ENCODE measurements at places on chromosomes 11 and 22.
A peak's percentile ranks its signal among the peaks of the same experiment; 100 is the strongest.

DNA sequence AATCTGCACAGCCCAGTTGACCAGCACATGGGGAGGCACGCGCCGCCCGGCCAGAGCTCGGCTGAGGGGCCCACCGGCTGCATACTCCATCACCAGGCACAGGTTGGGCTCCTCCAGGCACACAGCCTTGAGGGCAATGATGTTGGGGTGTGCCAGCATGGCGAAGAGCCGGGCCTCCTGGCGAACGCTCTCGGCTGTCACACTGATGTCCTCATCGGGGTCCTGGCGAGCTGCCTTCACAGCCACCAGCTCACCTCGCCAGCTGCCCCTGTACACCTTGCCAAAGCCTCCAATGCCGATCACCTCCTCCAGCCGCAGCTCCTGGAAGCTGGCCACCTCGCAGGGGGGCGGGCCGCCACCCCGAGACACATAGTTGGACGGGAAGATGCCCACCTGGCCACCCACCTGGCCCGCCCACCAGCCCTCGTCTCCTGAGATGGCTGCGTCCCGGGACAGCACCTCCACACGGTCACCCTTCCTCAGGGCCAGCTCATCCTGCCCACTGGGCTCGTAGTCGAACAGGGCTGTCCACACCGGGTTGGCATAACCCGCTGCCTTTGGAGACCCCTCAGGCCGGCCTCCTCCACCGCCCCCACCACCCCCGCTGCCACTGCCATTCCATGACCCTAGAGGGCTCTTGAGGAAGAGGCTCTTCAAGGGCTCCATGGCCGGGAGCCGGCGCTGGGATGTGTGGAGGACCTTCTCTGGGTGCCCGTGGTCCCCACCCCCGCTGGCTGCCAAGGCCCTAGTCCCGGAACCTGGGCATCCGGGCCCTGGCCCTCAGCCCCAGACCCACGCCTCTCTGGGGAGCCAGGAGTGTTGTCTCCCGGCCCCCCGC lies 711 bp downstream of the MAP3K11 start:
- no peaks in the 10 kb centered on the region for H3K36me3 ChIP-seq
- peak overlapping the region; percentile 69 for H3K4me3 ChIP-seq
- H3K27me3 ChIP-seq = no peaks in the 10 kb centered on the region
- H3K27ac ChIP-seq = peak overlapping the region; percentile 77
- peaks cover 12% of the 10 kb centered on the region for H3K4me1 ChIP-seq

- H3K4me3 ChIP-seq = no peak overlapping the region
- no peaks in the 10 kb centered on the region for H3K4me1 ChIP-seq
- DNase-seq = no peak
- H3K27ac ChIP-seq = no peak overlapping the region
- H3K27me3 ChIP-seq = no peaks in the 10 kb centered on the region
- H3K36me3 ChIP-seq = no peaks in the 10 kb centered on the region
Observed at GRCh38 chr22:19579115-19579811, 55.1 kb upstream of the CLDN5 start.

GRCh38 chr11:97739932-97740800 lies 1280.6 kb upstream of the CNTN5 start:
- H3K27me3 ChIP-seq = no peaks in the 10 kb centered on the region
- H3K36me3 ChIP-seq = no peaks in the 10 kb centered on the region
- no peak overlapping the region for H3K27ac ChIP-seq
- DNase-seq = peak; percentile 94
- H3K4me1 ChIP-seq = no peaks in the 10 kb centered on the region

- peaks cover 19% of the 10 kb centered on the region for H3K4me1 ChIP-seq
- no peak overlapping the region for H3K27ac ChIP-seq
- no peaks in the 10 kb centered on the region for H3K36me3 ChIP-seq
- DNase-seq = no peak
- H3K27me3 ChIP-seq = no peaks in the 10 kb centered on the region
- H3K4me3 ChIP-seq = no peak overlapping the region
Observed at GRCh38 chr11:68142028-68142412, 20.8 kb upstream of the CHKA start.

- DNase-seq = no peak
- no peak overlapping the region for H3K4me3 ChIP-seq
- no peaks in the 10 kb centered on the region for H3K36me3 ChIP-seq
- H3K27me3 ChIP-seq = peaks cover 89% of the 10 kb centered on the region
- no peak overlapping the region for H3K27ac ChIP-seq
Observed at GRCh38 chr11:129352676-129353075, 23.0 kb upstream of the BARX2 start.

GRCh38 chr22:25091458-25091857 lies 108.2 kb upstream of the CRYBB3 start:
- no peaks in the 10 kb centered on the region for H3K4me1 ChIP-seq
- no peak overlapping the region for H3K4me3 ChIP-seq
- H3K27me3 ChIP-seq = no peaks in the 10 kb centered on the region
- no peaks in the 10 kb centered on the region for H3K36me3 ChIP-seq
- no peak for DNase-seq

DNA sequence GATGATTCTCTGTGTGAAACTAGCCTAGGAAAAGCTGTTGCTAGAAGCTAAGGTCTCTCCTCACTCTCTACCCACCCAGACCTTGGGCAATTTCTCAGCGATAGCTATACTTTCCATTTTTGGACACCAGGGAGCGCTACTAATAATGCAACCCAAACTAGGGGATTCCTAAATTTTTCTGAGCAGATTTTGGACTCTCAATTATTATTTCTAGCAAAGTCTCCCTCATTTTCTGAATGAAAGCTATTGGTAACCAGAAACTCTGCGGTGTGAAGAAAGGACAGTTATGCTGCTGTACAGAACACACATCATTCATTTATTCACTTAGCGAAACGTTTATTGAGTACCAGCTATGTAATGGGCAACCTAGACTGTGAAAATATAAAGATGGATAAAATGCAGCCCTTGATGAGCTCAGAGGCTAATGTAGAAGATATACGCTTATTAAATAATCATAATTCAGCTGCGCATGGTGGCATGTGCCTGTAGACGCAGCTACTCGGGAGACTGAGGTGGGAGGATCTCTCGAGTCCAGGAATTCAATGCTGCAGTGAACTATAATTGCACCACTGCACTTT lies 6.1 kb upstream of the STIM1 start:
- no peak overlapping the region for H3K4me3 ChIP-seq
- H3K4me1 ChIP-seq = no peaks in the 10 kb centered on the region
- DNase-seq = peak; percentile 63
- peaks cover 8% of the 10 kb centered on the region for H3K27me3 ChIP-seq

DNA sequence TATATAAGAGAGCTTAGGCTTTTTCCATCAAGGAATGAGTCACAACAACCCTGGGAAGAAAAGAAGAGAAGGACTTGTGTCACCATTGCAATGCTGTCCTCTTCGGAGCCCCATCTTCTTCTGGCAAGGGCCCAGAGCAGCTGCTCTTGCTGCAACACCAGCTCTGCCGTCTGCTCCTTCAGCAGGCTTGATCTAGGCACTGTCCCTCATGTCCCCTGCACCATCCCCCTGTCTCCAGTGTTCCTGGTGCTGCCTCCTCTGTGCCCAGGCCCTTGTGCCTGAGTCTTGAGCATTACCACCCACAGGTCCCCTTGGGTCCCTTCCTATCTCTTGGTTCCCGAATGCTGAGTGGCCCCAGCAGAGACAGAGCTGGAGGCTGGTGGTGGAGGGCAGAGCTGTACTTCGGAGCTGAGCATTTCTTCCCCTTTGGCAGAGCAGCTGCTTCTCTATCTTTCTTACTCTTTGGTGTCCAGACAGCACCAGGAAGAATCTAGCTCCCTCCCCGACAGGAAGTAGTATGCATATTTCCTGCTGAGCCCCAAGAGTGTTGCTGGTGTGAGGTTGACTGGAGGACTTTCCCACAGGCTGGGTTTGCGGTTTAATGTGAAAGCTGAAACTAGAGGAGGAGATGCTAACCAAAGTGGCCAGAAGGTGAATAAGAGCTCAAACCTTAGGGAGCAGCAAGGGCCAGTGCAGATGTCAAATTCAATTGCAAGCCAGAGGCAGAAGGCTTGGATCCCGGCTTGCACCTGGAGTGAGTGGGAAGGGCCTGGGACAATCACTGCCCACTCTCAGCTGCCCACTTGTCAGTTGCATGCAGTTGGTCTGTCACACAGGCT lies 27.8 kb downstream of the WEE1 start:
- no peak overlapping the region for H3K4me3 ChIP-seq
- no peaks in the 10 kb centered on the region for H3K27me3 ChIP-seq
- H3K36me3 ChIP-seq = no peaks in the 10 kb centered on the region
- DNase-seq = no peak
- no peaks in the 10 kb centered on the region for H3K4me1 ChIP-seq

DNA sequence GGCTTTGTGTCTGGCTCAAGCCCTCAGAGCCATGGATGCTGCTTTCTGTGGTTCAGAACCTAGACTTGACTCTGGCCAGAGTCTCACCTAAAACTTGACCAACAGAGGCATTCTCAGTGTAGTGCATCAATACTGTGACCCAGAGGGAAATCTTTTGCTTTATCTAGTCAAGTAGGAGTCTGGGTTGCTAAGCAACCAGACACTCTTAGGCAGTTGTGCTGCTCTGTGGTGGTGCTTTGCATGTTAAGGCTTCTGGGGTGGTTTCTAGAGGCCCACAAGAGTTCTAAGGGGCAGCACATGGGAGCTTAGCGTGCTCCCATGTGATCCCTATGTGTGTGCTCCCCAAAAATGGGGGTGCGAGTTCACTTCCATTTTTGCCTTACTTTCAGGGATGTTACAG lies 224.6 kb upstream of the PLET1 start:
- H3K4me3 ChIP-seq = no peak overlapping the region
- DNase-seq = no peak
- no peak overlapping the region for H3K27ac ChIP-seq

DNA sequence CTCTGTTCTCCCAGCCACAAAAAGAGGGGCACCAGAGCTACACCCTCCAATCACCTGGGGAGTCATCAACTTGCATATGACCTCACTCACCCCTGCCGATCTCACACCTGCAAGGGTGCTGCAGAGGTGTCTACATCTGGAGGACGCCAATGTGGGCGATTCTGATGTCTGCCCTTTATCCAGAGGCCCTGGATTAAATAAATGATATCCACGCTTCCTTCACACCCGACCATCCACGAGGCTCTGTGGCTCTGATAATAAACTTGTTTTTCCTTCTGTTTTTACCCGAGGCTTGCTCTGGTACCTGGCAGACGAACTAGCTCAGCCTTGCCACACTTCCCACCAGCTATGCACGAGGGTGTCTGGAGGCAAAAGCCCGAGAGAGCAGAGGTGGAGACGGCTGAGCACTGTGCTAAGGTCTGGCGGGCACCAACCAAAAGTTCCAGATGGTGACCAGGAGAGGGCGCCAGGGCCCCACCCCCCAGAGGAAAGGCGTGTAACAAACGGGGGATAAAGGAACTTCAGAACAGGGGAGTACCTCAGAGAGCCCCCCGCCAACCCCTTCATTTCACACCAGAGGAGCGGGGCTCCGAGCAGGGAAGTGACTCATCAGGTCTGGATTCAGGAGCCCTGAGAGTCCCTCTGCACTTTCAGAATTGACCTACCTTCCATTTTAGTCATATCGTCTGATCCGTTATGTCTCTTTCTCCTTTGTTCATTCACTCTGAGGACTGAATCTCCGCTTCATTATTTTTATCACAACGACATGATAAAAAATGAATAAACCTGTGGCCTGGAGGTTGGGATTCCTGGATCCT lies 13.5 kb downstream of the SCN3B start:
- peaks cover 3% of the 10 kb centered on the region for H3K4me1 ChIP-seq

GRCh38 chr11:16912692-16913111 lies 101.5 kb downstream of the PLEKHA7 start:
- no peaks in the 10 kb centered on the region for H3K36me3 ChIP-seq
- DNase-seq = no peak
- no peak overlapping the region for H3K27ac ChIP-seq
- H3K4me3 ChIP-seq = no peak overlapping the region
- no peaks in the 10 kb centered on the region for H3K27me3 ChIP-seq

DNA sequence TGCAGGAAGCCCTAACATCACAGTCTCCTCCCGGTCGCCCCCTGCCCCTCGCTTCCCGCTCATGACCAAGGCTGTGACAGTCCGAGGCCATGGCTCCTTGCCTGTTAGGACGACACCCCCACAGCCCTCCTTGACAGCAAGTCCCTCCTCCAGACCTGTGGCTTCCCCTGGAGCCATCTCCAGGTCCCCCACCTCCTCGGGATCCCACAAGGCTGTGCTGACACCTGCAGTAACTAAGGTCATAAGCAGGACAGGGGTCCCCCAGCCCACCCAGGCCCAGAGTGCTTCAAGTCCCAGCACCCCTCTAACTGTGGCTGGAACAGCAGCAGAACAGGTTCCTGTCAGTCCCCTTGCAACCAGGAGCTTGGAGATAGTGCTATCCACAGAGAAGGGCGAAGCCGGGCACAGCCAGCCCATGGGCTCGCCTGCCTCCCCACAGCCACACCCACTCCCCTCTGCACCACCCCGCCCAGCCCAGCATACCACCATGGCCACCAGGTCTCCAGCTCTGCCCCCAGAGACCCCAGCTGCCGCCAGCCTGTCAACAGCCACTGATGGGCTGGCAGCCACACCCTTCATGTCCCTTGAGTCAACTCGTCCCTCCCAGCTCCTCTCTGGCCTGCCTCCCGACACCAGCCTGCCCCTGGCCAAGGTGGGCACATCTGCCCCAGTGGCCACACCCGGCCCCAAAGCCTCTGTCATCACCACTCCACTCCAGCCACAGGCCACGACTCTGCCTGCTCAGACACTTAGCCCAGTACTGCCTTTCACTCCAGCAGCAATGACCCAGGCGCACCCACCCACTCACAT lies 63.2 kb downstream of the OTOG start:
- H3K4me1 ChIP-seq = no peaks in the 10 kb centered on the region
- no peaks in the 10 kb centered on the region for H3K36me3 ChIP-seq
- no peak overlapping the region for H3K4me3 ChIP-seq
- H3K27me3 ChIP-seq = no peaks in the 10 kb centered on the region
- no peak for DNase-seq

GRCh38 chr11:94964934-94965333 lies 8.4 kb downstream of the CWC15 start:
- no peak for DNase-seq
- no peaks in the 10 kb centered on the region for H3K4me1 ChIP-seq
- peaks cover 81% of the 10 kb centered on the region for H3K36me3 ChIP-seq

Measured in cardiac muscle cell (in vitro differentiated cells and primary cell).